NCI-H1417 treated with DMSO at 0.1 percent for 48 hours (cell line): ENCODE measurements at places on chromosomes 7 and 10.
A peak's percentile ranks its signal among the peaks of the same experiment; 100 is the strongest.

DNA sequence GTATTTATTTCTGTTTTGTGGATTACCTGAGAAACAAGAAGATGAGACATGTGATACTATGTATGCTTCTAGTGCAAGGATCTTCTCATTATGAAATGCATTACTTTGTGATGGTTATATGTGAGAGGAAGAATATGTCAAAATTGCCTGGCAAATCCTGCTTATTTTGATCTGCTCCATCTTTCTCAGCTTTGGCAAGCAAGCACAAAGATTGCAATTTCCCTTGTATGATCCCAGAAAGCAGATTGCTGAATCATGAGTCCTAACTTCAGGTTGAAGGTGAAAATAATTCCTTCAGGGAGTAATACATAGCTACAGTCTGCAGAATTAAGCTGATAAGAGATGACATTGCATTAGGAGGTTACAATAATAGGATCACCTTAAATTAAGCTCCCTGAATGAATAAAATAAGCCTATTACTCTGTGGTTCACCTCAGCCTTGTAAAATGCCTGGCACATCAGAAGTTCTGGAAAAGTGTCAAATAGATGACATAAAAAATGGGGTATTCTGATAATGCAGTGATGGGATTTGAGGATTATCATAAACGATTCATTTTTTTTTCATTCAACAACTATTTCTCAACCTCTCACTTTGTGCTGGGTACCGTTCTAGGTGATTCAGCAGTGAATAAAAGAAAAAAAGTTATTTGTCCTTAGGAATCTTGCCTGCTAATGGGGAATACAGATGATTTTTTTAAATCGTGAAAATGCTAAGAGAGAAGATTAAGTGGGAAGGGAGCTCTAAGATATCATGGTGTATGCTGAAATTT lies 120.7 kb downstream of the CHN2 start:
- DNase-seq: no peak

- no peak for DNase-seq
Observed at GRCh38 chr10:45547207-45547606, 125.4 kb downstream of the ZFAND4 start.

DNA sequence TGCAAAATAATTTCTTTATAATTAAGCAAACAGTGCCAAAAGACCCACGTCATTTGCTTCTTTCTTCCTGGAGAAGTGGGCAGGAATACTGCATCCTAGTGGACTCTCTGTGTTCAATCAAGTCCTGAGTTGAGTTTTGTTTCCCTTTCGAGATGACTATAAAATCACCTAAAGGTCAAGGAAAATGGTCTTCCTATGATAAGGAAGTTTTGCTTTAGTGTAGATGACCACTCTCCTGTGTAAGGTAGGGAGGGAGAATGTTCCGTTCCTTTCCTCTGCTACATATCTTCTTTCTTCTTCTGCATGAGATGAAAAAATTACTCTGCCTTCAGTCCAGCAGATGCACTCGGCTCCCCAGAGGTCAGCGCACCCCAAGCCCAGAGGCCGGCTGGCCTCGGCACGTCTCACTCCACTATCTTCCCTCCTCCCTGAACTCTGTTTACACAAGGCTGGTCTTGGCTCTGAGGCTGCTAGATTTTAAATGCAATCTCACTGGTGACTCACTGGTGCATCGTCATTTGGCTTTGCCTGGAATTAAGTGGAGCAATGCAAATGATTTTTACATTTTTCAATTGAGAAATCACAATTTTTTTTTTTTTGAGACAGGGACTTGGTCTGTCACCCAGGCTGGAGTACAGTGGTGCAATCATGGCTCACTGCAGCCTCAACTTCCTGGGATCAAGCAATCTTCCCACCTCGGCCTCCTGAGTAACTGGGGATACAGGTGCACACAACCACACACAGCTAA lies 18.6 kb upstream of the VDAC2 start:
- no peak for DNase-seq

DNA sequence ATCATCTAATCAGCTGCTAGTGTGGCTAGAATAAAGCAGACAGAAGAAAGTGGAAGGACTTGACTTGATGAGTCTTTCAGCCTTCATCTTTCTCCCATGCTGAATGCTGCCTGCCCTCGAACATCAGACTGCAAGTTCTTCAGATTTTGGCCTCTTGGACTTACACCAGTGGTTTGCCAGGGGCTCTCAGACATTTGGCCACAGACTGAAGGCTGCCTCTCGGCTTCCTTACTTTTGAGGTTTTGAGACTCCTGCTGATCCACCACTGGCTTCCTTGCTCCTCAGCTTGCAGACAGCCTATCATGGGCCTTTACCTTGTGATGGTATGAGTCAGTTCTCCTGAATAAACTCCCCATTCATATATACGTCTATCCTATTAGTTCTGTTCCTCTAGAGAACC lies 26.0 kb downstream of the PLPP4 start:
- DNase-seq: no peak

GRCh38 chr7:618539-619367 lies 99.1 kb upstream of the PDGFA start:
- no peak for DNase-seq

GRCh38 chr7:98978672-98979071 lies 100.3 kb downstream of the TRRAP start:
- no peak for DNase-seq

- no peak for DNase-seq
Observed at GRCh38 chr10:52864201-52865106, 91.9 kb upstream of the MBL2 start.

DNA sequence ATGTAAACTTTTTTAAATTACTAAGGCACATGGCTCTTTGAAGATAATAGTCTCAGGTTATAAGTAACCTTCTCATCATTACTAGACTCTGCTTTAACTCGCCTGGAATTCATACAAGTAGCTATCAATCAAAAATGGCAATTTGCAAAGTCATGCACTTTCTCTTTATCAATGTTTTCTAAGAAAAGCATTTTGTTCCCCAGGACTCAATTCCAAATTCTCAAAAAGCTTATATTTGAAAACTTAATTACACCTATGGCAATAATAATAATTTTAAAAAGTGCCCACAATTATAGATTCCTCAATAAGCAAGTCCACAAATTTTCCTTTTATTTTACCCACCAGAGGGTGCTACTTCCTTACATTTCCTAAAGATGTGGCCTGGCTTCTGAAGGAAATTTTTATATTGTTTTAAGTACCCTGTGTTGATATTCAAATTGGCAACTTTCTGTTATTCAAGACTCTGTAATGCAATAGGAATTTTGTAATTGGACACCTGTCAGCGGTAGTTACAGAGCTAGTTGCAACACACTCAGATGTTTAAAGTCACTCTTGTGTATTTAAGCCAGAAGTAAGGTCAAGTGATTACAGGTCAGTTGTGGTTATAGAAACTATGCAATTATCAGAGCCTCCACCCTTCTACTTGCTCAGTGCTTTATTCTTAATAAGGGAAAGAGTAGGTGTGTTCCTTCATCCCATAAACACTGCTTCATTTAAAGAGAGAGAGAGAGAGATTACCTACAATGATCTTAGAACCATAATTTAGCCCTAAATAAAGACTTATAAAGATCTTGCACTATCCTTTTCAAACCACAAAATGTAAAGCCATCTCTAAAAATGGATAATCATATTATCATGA lies 47.1 kb upstream of the HYAL4 start:
- DNase-seq: peak; percentile 52
